ENCODE measurements at places on chromosomes 4 and X.

- DNase-seq: no peak
Measured at GRCh38 chrX:30538271-30538670, 39.3 kb downstream of the TASL start.

DNA sequence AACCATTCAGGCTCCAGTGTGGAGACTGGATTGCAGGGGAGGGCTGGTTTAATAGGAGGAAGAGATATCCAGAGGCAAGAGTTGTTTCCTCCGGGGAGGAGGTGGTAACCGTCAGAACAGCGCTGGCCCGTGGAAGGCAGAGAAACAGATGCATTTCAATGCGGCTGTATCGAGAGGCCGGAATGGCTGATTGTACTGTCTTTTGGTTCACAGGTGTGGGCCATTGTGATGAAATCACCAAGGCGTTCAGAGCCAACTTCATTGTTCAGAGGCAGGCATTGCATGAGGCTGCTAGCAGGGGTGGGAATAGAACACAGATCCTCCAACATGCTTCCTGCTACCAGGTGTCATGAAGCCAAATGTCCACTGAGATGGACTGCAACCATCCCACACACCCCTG, 53.0 kb downstream of the SHOX start:
- DNase-seq: no peak

DNA sequence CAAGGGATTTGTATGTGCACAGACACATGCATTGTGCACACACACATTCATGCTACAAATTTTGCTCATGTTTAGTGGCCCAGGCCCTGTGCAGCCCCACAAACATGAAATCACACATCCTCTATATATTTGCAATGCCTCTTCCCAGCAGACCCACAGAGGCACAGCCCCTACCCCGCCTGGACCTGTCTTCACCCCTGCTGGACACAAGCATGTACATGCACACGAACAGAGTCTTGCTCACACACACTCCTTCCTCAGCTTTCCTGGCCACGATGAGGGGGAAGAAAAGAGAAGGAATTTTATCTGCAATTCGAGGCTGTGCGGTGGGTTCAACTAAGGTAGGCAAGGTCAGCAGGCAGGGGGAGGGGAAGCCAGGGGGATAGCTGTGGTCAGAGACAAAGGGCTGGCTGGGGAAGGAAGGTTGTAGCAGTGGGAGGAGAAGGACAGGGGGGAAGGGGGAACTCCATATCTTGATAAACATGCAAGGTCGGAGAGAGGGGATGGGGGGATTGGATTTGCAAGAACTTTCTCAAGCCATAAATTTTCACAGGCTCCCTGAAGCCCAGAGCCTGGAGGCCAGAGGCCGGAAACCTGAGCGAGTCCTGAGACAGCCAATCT, 156.4 kb downstream of the EFNB1 start:
- DNase-seq: no peak

GRCh38 chr4:181966104-181966551, 277.1 kb upstream of the TENM3 start:
- DNase-seq: no peak

DNA sequence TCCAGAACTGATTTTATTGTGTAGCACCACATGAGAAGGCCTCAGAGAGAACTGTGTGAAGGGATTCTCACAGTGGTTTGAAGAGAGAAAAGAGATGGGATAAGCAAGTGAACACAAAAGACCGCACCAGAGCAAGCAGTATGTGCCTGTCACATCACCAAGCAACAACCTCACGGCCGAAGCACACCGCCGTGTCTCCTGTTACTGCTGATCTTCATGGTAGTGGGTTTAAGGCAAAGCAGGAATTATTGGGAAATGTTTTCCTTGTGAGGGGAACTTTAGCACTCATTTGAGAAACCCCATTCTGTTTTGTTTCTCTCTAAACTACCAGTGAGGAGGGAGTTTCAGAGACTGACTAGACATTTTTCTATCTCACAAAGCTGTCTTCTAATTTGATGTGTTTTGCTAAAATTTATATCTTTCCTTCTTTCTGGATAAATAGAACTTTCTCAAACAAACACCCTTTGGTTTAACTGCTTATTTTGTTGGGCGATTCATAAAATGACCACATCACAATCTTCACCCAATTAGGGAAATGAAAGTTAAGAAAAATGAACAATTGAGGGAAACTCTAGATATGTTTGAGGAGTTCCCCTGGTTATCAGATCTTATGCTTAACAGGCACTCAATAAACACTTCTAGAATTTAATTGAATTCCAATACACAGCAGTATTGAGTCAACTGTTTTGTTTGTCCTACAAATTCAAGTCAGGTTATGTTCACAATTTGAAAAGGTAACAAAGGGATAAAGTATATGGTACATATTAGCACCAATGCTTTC, 16.5 kb downstream of the SH3KBP1 start:
- no peak for DNase-seq

GRCh38 chrX:141220342-141221008, 21.8 kb downstream of the SPANXC start:
- DNase-seq: no peak

- no peak for DNase-seq
Measured at GRCh38 chrX:41189156-41189555, 103.9 kb downstream of the USP9X start.

DNA sequence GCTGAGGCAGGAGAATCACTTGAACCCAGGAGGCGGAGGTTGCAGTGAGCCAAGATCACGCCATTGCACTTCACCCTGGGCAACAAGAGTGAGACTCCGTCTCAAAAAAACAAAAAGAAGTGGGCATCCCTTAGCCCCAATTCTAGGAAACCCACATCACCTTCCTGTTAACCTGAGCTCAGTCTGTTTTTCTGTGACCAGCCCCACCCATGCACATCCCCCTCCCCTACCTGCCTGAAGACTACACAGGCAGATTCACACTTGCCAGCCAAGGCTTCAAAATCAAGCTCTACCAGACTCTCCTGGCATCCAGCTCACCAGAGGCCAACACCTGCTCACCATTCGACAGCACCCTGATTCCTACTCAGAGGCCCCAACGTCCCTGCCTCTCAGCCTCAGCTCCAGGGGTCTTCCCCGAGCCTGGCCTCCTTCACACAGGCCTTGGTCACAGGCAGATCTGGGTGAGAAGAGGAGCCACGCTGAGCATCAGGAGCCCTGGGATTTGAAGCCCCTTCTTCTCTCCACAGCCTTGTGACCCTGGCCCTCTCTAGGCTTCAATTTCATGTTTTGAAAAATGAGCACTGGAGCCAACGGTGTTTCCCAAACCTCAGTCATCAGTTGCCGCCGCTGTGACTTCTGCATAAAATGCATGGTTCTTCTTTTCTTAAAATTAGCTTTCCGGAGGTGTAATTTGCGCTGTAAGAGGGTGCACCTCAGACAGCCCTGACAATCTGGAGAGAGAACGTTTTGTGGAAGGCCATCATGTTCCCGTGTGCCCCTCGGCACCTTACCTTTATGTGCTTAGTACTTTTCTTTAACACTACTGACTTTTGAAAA, 47.3 kb downstream of the JAKMIP1 start:
- no peak for DNase-seq

GRCh38 chr4:82644734-82645126, 82.9 kb upstream of the TMEM150C start:
- no peak for DNase-seq

GRCh38 chr4:117771647-117772337, 262.5 kb upstream of the NDST3 start:
- no peak for DNase-seq

- DNase-seq: peak; percentile 3
Measured at GRCh38 chr4:70586841-70587240, 5.2 kb upstream of the AMBN start.

DNA sequence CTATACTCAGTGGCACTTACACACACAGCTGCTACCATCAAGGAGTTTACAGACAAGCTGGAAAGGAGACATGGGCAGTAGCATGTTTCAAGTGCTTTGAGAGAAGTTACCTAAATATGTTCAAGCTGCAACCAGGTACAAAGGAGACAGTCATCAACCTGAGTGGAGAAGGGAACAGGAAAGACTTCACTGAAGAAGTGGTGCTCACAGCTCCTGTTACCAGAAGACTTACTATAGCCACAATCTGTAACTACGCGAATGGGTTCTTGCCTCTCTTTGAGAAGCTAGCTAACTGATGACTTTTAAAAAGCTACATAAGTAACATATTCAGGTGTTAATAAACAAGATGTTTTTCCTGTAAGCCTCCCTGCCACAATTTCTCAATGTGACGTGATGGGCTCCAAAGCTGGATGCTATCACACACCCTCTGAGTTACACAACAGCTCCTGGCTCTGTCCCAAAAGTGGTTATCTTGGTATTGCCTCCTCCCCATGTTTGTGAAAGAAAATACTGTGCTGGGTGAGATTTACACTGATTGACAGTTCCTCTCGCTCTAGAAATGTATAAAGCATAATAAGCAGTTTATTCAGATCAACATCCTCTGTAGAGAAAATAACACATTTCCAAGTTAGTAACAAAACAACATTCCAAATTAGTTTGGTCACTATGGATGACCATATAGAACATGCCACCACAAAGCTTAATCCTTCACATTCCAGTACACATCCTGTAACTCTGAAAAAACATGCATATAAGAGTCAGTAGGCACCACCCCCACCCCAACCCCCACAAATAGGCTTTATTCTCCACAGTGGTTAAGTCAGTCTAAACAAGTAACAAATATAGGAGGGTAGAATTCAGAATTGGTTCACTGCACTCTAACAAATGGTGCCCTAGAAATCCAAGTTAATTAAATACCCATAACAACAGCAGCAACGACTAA, 81.8 kb downstream of the FRYL start:
- no peak for DNase-seq

- no peak for DNase-seq
Measured at GRCh38 chr4:89322671-89323070, 15.1 kb upstream of the GPRIN3 start.

DNA sequence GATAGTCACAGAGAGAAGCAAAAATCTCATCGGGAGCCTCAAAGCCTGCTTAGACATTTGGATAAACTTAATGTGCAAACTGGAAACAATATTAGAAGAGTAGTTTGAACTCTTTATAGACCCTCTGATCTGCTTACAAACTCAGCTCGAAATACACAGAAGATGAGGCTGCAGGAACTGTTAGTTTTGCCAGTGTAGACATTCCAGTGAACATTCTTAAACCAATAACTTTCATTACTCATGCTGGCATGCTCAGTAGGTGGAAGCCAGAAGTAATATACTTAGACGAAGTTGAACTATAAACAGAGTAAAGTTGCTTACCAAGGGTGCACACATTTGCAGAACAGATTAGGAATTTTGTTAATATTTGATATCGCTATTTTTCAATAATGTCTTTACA, 303.5 kb downstream of the ANKRD50 start:
- DNase-seq: no peak

- DNase-seq: no peak
Measured at GRCh38 chr4:83022724-83023450, 12.1 kb upstream of the COPS4 start.

DNA sequence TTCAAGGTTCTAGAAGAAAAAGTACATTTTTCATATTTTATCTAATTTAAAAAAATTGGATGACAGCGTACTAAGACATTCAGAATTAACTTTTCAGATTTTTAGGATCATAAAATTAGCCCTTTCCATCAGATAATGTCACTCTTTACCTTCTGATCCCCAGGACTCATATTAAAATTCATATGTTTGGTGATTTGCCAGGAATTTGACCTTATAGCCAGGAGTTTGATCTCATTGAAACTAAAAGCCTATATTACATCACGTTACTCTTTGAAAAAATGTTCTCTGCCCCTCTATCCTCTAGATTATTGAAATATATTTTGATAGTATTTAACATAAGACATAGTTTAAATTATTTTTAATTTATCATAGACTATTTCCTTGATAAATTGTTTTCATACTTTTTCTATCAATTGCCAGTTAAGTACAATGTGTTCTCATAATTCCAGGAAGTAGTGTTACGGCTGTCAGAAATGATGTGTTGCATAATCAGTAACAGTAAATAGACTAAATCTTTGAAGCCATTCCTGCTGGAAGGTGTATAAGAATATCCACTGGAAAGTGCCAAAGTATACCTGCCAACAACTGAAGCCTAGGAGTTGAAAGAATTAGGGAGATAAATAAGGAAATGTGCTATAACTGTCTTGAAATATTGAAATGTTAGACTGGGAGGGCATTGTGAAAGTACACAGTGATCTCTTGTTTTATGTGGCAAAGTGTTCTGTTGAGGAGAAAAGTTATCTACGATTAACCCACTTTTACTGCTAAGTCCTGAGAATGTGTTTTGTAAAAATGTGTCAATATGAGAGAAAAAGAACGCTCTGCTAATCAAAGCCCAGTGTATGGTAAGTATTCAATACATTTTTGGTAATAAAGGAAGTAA, 32.9 kb upstream of the PDGFC start:
- no peak for DNase-seq

DNA sequence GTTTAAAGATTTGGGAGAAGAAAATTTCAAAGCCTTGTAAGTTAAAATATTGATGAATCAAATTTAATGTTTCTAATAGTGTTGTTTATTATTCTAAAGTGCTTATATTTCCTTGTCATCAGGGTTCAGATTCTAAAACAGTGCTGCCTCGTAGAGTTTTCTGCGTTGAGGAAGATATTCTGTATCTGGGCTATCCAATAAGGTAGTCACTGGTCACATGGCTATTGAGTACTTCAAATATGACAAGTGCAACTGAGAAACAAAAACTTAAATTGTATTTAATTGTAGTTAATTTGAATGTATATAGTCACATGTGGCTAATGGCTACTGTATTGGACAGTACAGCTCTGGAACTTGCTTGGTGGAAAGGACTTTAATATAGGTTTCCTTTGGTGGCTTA, 1.1 kb downstream of the ALB start:
- no peak for DNase-seq

GRCh38 chr4:181685461-181685860, 557.7 kb upstream of the TENM3 start:
- no peak for DNase-seq

- no peak for DNase-seq
Measured at GRCh38 chr4:71992571-71993312, 39.1 kb upstream of the NPFFR2 start.

GRCh38 chr4:80539190-80539589, 203.7 kb downstream of the CFAP299 start:
- DNase-seq: no peak

DNA sequence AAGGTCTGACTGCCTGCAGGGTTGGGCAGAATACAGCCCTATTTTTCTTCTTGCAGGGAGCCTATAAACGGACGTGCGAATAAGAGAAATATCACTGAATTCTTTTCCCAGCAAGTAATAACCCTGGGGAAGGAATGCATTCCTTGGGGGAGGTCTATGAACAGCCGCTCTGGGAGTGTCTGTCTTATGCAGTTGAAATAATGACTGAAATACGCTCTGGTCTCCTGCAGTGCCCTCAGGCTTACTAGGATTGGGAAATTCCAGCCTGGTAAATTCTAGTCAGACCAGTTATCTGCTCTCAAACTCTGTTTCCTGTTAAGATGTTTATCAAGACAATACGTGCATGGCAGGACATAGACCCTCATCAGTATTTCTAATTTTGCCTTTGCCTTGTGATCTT, 72.1 kb upstream of the FAM241A start:
- no peak for DNase-seq

GRCh38 chr4:99221980-99222379, 2.9 kb upstream of the ADH6 start:
- no peak for DNase-seq

DNA sequence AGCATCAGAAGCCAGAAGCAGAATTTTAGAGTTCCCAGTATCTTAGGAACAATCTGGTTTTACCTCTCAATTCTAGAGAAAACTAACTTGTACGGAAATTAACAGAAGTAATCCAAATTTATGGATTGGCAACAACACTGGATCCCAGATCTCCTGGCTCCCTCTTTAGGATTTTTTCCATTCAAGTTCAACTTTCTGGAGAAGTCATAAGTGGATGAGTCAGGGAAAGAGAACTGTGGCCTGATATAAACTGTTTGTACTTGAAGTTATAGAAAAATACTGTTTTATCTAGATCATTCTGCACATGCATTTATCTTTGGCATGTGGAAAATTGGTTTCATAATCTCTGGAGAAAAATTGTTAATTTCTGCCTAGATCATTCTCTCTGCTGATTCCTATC, 380.4 kb downstream of the PCDH7 start:
- DNase-seq: no peak

Data from NCI-H510A (cell line).